ENCODE measurements at places on chromosomes 7 and 10.

DNA sequence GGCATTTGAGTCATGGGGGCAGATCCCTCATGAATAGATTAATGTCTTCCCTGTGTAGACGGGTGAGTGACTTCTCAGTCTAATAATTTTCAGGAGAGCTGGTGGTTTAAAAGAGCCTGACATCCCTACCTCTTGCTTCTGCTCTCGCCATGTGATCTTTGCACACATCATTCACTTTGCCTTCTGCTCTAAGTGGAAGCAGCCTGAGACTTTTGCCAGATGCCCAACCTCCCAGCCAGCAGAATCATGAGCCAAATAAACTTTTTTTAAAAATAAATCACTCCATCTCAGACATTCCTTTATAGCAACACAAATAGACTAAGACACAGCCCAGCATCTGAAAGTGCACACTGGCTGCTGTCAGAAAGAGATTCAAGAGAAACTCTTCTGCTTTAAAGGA, 155.2 kb downstream of the ZNF365 start:
- no peak for DNase-seq

- no peak for DNase-seq
Measured at GRCh38 chr10:118036281-118036875, 10.4 kb downstream of the RAB11FIP2 start.

GRCh38 chr10:59586407-59586891, 123.2 kb downstream of the SLC16A9 start:
- no peak for DNase-seq

DNA sequence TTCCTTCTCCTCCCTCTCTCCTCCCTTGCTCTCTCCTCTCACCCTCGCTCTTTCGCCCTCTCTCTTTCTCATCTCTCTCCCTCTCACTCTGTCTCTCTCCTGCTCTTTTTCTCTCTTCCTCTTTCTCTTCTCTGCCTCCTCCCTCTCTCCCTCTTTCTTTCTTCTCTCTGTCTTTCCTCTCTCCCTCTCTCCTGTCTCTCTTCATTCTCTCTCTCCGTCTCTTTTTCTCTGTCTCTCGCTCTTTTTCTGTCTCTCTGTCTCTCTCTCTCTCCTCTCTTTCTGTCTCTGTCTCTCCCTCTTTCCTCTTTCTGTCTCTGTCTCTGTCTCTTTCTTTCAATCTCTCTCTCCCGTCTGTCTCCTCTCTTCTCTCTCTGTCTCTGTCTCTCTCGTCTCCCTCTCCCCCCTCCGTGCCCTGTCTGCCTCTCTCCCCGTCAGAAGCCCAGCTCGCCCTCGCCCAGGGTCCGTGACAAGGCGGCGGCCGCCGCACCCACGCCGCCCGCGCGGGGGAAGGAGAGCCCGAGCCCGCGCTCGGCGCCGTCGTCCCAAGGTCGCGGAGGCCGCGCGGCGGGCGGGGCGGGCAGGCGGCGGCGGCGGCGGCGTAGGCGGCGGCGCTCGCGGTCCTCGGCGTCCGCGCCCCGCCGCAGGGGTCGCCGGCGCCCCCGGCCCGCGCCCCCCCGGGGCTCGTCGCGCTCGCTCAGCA, 21.3 kb upstream of the HSPB1 start:
- DNase-seq, result no peak

DNA sequence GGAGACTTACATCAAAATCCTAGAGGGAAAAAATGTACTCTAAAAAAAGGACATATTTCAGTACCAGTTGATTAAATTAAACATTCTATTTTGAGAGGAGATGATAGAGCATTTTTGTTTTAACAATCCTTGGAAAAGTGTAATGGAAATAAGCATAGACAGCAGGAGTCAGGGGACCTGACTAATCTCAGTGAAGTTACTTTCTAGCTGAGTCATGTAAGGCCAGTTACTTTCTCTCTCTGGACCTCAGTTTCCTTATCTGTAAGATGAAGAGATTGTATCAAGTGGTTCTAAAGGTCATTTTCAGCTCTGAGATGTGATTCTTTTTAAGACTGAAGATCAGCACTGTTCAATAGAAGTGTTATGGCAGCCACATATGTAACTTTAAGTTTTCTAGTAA, 44.1 kb downstream of the VTI1A start:
- no peak for DNase-seq

DNA sequence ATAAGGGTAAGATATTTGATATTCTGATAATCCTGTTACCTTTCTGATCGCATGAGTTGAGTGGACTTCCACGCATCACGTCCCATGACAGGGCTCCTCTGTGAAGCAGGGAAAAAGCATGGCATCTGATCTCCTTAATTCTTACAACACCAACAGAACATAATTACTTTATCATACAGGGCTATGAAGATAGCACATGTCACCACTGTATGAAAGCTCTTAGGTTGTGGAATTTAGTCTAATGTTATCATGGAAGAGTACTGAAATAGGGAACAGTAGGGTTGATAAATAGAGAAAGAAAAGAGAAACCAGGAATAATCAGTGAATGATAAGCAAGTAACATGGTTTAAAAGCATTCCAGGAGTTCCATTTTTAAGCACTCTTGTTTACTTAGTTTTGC, 212.0 kb downstream of the CACNB2 start:
- no peak for DNase-seq

- DNase-seq, result no peak
Measured at GRCh38 chr10:279232-279631, 144.0 kb downstream of the ZMYND11 start.

- no peak for DNase-seq
Measured at GRCh38 chr10:103727546-103727963, 127.8 kb downstream of the SH3PXD2A start.

DNA sequence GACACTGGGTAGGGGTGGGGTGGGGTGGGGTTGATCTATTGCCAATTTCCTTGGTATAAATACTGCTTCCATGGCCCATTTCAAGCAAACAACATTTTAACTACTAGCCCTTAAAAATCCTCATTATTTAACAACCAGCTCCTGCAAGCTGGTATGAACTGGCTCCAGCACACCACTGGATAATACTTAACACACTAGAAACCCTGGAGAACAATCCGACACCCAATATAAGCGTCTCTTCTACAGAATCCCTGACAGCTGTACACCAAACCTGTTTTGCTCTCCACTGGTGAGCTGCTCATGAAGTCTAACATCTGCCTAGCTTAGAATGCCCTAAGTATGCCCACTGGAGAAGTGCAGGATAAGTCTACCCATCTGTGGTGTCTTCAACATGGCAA, 116.8 kb downstream of the HIPK2 start:
- no peak for DNase-seq

GRCh38 chr7:12777257-12777656, 89.8 kb downstream of the ARL4A start:
- no peak for DNase-seq

DNA sequence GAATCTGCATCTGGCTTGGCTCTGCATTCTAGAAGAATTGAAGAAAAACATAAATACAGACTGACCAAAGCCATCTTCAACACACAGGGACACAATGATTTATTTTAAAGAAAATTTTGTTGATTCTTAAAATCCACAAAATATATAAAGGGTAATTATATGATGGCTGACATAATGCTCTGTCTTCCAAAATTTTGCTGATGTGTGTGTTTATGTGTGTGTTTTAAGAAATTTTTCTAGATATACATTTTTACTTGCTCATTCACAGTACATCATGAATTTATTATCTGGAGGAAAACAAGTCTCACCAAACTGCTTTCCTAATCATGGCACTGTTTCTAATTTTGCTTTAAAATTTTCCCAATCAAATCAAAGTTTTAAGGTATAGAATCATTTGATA, 442.6 kb downstream of the PARD3 start:
- DNase-seq, result no peak

DNA sequence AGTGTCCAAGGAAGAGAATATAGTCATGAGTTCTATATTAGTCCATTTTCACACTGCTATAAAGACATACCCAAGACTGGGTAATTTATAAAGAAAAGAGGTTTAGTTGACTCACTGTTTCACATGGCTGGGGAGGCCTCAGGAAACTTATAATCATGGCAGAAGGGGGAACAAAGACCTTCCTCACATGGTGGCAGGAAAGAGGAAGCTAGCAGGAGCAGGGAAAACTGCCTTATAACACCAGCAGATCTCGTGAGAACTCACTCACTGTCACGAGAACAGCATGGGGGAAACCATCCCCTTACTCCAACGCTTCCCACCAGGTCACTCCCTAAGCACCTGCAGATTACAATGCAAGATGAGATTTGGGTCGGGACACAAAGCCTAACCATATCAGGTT, 139.0 kb upstream of the ZNF438 start:
- no peak for DNase-seq

DNA sequence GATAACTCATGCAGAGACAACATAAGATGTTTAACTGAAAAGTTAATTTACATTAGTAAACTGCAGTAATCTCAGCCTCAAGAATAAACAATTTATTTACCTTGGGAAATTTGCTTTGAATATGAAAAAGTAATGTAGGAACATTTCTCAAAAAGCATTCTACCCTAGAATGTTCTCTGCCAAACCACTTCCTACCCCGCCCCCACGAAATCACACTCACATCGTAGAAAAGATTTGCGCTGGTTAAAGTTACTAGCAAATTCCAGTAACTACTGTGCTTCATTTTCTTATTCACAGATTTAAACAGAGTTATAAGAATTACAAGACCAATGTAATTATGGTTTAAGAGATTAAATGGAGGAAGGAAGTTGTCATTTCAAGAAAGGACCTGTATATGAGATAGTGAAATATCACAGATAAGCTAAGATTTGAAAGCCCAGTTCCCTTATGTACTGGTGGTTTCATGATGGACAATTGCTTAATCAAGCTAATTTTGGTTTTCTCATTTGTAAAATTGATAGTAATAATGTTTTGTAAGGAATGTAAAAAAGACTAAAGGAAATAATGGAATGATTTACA, 175.4 kb downstream of the GNAI1 start:
- no peak for DNase-seq

DNA sequence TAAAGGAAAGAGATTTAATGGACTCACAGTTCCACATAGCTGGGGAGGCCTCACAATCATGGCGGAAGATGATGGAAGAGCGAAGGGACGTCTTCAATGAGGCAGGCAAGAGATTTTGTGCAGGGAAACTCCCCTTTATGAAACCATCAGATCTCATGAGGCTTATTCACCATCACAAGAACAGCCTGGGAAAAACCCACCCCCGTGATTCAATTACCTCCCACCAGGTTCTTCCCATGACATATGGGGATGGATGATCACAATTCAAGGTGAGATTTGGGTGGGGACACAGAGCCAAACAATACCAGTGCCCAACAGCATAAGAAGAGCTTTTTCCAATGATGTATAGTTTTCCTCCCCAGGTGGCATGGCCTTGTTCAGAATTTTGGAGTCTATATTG, 11.2 kb upstream of the C7orf33 start:
- no peak for DNase-seq

- DNase-seq, result no peak
Measured at GRCh38 chr7:139838276-139838675, 9.2 kb downstream of the TBXAS1 start.

GRCh38 chr10:97849687-97850402, at the start of gene GOLGA7B:
TSS of gene GOLGA7B (plus strand) at chr10:97849843. CDS start at chr10:97850304, 461 bp downstream.
- peak; percentile 63 for DNase-seq

GRCh38 chr7:42234736-42235135, 2.3 kb downstream of the GLI3 start:
- DNase-seq, result no peak

DNA sequence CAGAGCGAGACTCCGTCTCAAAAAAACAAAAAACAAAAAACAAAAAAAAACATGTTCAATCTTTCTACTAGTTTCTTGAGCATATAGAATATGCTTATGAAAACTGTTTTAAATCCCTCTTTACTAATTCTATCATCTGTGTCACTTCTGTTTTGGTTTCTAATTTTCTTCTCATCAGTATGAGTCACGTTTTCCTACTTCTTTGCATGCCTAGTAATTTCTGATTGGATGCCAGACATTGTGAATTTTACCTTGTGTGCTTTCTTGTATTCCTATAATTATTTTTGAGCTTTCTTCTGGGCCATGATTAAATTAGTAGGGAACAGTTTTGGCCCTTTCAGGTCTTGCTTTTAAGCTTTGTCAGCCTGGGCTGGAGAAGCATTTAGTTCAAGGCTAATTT, 9.9 kb downstream of the MICU1 start:
- DNase-seq, result no peak

- DNase-seq, result no peak
Measured at GRCh38 chr7:112594397-112594796, 113.6 kb downstream of the LSMEM1 start.

GRCh38 chr7:50640256-50640655, 75.1 kb upstream of the DDC start:
- DNase-seq, result no peak

DNA sequence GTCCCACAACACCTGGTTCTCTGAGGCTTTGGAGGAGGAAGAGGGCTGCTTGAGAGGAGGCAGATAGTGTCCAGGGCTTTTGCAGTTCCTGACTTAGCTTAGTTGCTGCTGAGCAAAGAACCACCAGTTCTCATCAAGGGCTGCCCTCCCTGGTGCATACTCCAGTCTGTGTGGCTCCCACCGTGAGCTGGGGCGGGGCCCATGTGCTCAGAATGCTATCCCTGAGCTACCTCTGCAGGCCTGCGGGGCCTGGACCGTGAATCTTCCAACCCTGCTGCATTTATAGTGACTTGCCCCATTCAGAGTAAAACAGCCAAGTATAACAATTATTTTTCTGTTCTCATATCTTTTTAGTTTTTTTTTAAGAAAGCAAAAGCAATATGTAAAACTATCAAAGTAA, 49.2 kb downstream of the TACR2 start:
- no peak for DNase-seq

DNA sequence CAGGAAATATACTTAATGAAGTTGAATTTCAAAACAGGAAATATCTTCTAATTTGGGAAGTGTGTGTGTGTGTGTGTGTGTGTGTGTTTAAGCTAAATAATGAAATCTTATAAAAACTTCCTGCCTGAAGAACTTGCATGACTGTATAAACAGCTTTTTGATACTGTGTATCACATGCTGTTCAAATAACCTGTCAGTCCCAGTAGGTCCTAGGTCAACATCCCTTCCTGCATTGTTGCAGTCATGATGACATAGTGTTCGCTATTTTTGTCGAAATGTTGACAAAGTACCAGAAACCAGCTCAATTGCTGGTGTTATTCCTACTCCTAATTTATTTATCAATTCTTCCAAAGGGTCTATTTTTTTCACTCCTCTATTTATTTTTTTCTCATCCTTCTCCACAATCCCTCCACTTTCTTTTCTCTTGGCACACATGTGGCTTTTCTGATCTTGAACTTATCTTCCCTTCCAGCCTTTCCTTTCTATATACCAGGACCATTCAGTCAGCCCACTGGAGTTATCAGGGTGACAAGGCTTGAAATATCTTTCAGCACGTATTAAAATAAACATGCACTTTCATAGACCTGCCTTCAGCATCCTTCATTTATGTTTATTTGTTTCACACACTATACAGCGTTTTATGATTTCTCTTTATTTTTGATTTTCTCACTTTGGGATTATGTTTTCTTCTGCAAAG, 115.8 kb downstream of the PLXDC2 start:
- DNase-seq, result no peak

GRCh38 chr10:114053946-114054345, 10.3 kb downstream of the ADRB1 start:
- DNase-seq, result no peak

GRCh38 chr7:7117935-7118586, 64.3 kb upstream of the C1GALT1 start:
- no peak for DNase-seq

- DNase-seq, result no peak
Measured at GRCh38 chr7:1853986-1854865, 184.1 kb downstream of the ELFN1 start.

GRCh38 chr10:82625512-82626189, 750.7 kb downstream of the NRG3 start:
- DNase-seq, result no peak

GRCh38 chr10:15585303-15585715, 134.4 kb downstream of the ITGA8 start:
- peak; percentile 2 for DNase-seq

- no peak for DNase-seq
Measured at GRCh38 chr10:93600446-93601145, 439 bp downstream of the RBP4 start.

All from CD4-positive, alpha-beta T cell treated with Interleukin-4 for 1 hour (primary cell).